Left hindlimb (tissue), 1 donor: ENCODE measurements at places on chromosomes 5 and 9.
A peak's percentile ranks its signal among the peaks of the same experiment; 100 is the strongest.

DNA sequence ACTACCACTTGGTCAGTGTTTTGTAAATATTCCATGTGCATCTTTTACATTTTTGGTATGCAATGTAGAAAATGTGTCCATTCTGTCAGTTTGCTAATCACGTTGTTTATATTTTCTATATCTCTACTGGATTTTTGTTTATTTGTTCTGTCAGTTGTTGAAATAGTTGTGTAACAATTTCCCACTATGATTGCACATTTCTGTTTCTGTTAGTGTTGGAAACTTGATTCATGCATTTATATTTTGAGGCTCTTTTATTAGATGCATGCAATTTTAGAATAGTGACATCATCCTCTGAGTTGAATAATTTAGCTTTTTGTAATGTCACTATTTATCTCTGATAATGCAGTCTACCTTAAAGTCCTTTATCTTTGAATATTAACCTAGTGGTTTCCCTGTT is 25.8 kb upstream of the LECT2 start:
- DNase-seq = no peak

- no peak for DNase-seq
Observed at GRCh38 chr5:169875731-169876130, 104.6 kb downstream of the INSYN2B start.

GRCh38 chr5:86977190-86977589 is 290.5 kb upstream of the RASA1 start:
- no peak for DNase-seq

DNA sequence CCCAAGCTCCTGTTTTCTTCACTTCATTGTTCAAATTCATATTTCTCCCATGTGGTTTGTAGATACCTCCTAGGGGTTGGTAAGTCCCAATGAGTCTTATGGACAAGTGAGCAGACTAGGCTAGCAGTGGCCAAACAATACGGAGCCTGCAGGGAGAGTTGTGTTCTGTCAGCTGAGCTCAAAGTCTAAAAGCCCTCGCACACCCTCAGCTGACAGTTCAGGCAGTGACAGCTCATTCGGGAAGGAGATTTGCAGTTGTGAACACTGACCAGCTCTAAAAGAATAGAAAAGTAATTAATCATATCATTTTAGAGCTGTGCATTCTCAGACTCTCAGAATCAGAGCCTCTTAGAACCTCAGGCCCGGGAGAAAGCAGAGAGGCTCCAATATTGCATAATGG is 95.1 kb downstream of the SH3TC2 start:
- no peak for DNase-seq

- DNase-seq = no peak
Observed at GRCh38 chr5:107302441-107302840, 368.3 kb downstream of the EFNA5 start.

DNA sequence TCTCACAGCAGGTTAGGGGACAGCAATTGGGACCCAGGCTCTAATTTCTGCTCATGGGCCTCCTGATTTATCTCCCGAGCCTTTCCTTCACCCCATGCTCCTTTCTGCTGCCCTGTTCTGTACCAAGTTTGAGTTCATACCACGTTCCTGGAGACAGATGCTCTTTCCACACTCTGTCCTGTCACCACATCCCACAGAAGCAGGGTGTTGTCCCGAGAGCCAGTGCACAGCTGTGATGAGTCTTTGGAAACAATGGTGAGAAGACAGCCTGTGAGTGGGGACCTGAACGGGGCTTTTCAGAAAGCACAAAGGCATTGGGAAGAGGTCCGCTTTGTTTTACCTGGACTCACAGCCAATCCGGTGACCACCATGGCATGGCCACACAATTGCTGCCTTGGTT is 17.4 kb downstream of the WDR31 start:
- DNase-seq = no peak

- no peak for DNase-seq
Observed at GRCh38 chr5:180056153-180056552, 15.4 kb downstream of the RNF130 start.

GRCh38 chr9:88791105-88791805 is 200.0 kb upstream of the S1PR3 start:
- no peak for DNase-seq

- DNase-seq = no peak
Observed at GRCh38 chr9:87883274-87883673, 597 bp downstream of the SPATA31E1 start.

GRCh38 chr5:111530298-111530740 is 18.0 kb upstream of the STARD4 start:
- DNase-seq = peak; percentile 53

DNA sequence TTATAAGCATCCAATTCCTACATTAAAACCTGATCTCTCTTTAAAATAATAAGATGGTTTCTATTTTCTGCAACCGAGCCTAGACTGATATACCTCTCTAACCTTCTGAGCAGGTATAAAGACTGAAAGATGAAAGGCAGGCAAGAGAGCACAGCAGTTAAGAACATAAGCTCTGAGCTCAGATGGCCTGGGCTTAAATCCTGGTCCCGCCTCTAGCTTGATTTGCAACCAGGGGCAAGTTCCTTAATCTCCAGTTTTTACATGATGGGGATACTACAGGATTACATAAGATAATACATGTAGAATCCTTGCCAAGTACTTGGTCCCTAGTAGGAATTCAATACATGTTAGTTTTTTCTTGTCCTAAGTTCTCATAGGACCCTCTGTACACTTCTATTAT is 33.9 kb downstream of the SLC24A2 start:
- no peak for DNase-seq

DNA sequence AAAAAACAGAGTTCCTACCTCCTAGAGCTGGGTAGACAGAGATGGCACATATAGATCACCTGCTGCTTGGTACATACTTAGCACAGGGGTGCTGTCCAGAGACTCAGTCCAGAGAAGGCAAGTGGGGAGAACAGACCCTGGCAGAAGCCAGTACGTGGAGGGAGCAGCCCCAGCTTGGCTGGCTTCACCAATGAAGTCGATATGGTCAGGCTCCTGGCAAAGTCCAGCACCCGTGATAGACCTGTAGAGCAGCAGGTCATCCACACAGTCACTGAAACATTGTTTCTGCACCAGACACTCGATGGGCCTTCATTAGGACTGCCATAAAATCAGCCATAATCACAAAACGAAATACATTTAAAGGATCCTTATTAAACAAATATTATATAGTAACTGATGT is 45.8 kb downstream of the WHRN start:
- no peak for DNase-seq

DNA sequence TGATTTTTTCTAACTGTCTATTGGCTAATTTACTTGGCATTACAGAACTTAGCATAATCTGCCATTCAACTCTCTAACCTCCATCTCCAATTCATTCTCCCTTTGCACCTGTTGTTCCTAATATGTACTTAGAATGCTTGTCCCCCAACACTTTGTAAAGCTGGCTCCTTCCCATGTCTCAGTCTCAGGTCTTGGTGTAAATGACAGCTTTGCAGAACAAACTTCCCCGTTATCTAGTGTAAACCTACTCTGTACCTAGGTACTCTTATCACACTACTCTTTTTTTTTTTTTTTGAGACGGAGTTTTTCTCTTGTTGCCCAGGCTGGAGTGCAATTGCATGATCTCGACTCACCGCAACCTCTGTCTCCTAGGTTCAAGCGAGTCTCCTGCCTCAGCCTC is 77.2 kb upstream of the CTNNA1 start:
- DNase-seq = no peak

DNA sequence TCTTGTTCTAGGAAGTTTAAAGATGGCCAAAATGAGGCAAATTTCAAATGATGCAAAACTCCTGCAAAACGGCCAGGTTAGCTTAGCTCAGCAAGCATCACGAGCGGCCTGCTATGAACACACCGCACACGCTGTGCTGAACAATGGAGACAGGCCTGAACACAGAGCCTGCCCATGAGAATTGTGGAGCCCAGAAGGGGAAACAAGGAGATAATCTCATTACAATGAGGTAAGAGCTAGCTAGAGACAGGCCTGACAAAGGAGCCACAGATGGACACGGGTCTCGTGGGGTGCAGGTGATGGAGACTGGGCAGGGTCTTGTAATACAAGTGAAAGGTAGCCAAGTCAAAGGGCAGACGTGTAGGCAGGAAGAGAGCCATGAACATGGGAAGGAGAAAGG is 50.2 kb downstream of the PSMB7 start:
- no peak for DNase-seq

DNA sequence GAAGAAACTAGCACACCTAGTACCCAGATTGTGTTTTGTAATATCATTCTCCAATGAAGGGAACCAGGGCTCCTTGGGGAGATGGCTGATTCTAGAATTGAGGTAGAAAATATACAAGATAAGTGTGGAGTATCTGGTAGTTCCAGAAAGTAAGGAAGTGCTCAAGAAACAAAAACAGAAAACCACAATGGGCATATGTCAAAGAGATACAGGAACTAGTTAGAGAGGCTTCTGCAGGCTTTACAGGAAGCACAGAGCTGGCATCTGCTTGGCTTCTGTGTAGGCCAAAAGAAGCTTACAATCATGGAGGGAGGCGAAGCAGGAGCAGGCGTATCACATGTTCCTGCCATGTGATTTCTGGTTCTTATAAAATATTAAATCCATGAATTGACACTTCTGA is 105.7 kb upstream of the TMEM161B start:
- no peak for DNase-seq

GRCh38 chr5:75012748-75013147 is 39.6 kb downstream of the GCNT4 start:
- no peak for DNase-seq

GRCh38 chr9:82808478-82808877 is 254.5 kb downstream of the RASEF start:
- DNase-seq = no peak

DNA sequence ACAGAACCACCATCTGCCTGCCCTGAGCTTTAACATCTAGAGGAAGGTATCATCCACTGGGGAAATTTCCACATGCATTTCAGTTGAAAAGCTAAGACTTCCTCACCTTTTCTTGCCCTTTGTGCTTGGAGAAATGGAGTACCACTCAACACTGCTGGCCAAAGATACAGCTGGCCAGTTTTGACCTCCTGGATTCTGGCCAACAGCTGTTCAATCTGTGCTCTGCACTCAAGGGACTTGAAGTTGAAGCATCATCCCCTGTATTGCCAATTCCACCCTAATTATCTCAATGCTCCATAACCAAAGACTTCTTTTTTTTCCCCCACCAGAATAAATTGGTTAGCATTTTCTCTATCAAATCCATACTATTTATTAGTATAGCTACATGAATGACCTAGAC is 70.4 kb upstream of the PRDM9 start:
- DNase-seq = no peak

GRCh38 chr9:21030389-21031035 is 928 bp downstream of the HACD4 start:
- no peak for DNase-seq

- no peak for DNase-seq
Observed at GRCh38 chr9:72042928-72043327, 17.5 kb downstream of the C9orf57 start.

DNA sequence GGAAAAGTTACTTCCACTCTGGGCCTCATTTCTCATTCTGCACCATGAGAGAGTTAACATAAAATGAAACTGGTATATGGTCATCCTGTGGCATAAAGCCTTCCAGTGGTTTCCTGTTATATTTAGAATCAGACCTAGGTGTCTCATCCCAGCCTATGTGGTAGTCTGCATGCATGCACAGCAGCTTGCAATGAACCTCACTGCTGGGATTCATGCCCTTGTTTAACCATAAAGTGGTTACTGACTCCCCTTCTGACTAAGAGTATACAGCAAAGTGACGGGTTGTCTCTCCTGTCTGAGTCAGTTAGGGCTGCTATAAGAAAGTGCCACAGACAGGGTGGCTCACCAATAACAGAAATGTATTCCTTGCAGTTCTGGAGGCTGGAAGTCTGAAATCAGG is 14.7 kb upstream of the TDRD7 start:
- no peak for DNase-seq
